ENCODE measurements at places on chromosomes 3 and 15.

GRCh38 chr3:127786353-127787070, 35.8 kb downstream of the MGLL start:
- DNase-seq = peak; percentile 69

- DNase-seq = no peak
Observed at GRCh38 chr3:10347648-10348403, 26.9 kb upstream of the SEC13 start.

DNA sequence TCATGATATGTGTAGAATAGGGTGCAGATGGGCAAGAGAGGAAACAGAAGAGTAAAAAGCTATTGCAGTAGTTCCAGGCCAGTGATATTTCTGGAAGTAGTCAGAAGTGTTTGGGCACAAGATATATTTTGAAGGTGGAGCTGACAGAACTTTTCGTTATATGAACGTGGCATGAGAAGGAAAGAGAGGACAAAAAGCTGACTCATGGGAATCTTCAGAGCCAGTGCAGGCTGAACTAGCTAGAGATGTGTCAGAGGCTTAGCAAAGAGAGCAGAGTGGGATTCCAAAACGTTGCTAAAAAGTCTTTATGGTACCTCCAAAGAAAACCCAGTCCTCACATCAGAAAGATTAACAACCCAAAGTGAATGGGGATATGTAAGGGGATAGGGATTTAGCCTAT, 28.7 kb downstream of the TRIM69 start:
- no peak for DNase-seq

GRCh38 chr3:197181741-197182140, 116.7 kb downstream of the DLG1 start:
- peak; percentile 12 for DNase-seq

DNA sequence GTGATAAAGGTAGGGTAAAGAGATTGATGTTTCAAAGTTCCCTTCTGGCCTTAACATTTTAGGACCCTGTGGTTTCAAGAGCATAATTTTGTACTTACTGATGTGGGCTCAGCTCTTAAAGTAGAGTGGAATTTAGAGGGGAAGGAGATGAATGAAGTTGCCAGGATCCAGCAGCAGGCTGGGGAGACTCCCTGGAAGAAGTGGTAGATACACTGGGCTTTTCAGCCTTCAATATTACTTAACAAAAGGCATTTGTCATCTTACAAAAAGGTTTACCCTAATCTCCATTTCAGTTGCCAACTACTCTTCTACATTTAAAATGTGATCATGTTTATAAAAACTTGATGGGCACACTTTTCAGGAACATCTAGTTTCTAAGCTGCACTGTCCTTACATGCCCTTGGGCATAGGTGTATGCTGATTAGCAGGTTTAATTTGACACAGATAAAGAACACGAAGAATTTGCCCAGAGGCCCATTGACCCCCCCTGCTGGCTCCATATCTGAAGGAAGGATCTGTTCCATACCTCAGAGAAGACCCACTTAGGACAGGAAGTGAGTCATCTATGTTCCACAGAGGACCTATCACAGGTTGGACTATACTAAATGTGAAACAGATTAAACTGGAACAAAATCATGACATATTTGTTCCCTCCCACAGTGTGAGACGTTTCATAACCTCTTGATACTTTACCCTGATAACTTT, 93.0 kb upstream of the LPP start:
- no peak for DNase-seq

GRCh38 chr3:145776782-145777408, 384.1 kb downstream of the PLOD2 start:
- peak; percentile 35 for DNase-seq

DNA sequence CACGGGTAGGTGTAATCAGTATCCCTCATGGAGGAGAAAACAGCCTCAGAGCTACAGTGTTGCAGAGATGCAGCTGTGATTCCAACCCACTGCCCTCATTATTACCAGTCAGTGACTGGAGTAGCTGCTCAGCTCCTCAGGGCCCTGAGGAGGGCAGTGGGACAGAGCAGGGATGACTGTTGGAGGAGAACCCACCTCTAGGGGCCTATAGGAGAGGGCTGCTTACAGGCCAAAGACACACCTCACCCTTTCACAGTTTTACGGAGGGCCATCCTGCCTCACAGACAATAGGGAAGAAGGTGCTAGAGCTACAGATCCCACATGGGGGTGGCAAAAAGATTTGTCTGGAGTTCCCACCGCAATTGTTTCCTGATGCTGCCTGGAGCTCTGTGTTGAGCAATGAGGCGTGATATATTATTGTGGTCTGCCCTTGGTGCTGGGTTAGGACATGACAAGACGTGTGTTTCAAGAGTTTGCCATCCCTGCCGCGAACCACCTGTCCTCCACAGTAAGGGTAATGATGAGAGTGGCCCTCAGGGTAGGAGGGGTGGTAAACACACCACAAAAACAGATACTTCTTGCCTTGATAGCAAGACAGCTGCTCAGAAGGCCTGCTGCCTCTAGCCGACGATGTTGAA, 140.5 kb upstream of the TPM1 start:
- no peak for DNase-seq

- DNase-seq = no peak
Observed at GRCh38 chr15:33119273-33119672, 75.2 kb downstream of the FMN1 start.

DNA sequence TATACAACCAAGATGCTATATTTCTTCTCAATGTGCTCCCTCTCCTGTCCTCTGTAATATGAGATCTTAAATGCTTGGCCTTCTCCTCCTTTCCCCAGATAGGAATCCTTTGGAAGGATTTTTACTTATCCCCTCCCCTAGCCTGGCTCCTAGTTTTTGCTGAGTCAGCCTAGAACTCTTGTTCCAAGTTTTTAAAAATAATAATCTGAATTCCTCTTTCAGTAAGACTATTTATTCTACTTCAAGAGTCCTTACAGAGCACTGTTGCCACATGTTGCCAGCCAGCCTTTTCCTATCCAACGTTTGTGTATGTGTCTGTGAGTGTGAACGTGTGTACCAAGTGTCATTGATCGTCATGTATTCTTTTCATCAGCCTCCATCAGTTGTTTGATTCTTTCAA, 11.0 kb upstream of the KCNMB2 start:
- DNase-seq = no peak

GRCh38 chr3:18295171-18295920, 129.8 kb downstream of the SATB1 start:
- no peak for DNase-seq

GRCh38 chr3:27281671-27282150, 87.5 kb downstream of the NEK10 start:
- DNase-seq = no peak

DNA sequence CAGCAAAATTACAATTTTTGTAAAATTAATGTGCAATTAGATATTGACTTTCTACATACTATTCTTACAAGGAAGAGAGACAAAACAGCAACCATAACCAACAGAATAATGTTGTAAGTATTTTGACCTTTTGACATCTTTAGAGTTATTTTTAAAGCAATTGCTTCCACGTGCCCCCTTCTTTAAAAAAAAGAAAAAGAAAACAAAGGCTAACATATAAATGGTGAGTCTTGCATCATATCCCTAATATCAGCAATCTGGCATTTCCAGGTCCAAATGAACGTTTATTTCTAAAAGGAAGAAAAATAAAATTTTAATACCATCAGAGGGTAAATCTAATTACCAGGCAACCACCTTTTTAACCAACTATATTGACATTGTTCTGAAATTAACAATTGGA, 19.3 kb upstream of the STRIT1 start:
- no peak for DNase-seq

DNA sequence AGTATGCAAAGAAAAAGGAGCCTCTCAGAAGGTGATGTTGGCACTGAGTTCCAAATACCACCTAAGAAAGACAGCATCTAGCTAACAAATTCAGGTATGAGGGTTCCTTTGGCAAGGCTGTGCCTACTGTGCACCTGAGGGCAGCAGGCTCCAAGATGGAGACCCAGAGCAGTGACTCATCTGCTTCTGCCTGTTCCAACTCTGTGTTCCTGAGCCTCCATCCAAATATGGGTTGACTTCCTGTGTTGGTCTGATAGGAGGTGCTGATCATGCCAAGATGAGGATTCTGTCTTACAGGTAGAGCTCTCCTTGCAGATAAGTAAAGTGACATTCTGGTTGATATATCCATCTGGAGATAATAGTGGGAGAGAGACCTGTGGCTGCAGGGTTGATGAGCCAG, 26.0 kb downstream of the SV2B start:
- DNase-seq = no peak

DNA sequence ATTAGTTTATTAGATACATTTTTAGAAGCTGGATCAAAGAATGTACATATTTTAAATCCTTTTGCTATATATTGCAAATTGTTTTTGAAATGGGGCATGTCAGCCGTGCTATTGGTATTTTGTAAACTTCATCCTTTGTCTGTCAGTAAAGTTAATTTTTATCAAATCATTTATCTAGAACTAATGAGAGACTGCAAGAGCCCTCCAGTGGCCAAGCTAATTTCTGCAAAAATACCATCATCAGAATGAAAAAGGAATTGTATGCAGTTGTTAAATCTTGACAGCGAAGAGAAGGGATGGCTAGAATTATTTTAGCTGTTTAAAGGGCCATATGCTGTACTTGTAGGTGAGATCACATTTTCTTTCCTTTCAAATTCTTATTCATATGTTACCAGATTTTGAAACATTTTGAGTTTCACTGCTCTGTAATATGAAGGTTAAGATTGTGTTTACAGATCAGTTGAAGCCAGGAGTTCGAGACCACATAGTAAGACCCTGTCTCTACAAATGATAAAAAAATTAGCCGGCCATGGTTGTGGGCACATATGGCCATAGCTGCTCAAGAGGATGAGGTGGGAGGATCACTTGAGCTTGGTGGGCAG, 8.1 kb upstream of the CLDN11 start:
- peak; percentile 51 for DNase-seq

DNA sequence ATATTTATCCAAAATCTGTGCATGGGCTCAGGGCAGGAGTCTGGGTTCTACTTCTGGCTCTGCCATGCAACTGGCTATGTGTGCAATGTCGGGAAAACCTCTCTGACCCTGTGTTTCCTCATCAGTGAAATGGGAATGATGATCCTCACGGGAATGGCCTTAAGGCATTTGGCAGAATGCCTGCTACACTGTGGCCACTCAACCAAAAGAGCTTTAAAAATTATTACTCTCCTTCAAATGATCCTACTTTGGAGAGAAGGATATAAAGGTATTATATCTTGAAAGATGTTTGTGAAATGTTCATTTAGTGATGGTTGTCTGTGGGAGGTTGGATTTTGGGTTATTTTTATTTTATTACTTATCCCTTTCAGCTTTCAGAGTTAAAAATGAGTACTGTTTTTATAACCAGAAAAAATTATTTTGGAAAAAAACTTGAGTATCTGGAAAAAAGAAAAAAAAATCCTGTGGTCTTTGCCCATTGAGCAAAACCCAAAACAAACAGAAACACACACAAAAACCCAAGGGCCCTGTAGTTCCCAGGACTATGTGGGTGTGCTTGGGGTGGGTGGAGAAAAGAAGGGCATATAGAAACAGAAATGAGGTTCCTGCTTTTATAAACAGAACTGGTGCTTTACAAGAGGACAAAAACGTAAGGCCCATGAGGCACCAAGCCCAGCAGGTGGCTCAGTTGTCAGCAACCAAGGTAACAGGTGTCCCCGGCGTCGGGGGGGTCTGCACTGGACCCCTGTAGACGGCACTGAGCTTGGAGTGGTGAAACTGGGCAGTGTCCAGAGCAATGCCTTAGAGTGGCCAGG, 22.0 kb downstream of the RGMA start:
- no peak for DNase-seq

DNA sequence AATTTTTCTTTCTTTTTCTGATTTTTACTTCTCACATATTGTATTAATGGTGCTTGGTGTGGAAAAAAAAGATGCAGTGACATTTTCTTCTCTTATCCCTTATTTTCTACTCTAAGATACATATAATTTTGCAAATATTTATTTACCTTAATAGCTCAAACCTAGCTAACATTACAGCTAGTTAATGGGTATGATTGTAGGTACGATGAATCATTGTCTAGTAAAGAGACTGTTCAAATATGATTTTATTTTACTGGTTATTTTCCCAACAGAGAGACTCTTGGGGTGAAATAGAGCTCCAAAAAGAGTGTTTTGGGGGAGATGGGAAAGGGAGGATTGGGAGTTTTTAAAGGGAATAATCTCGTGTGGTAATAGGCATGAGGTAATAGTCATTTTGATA, 206.0 kb downstream of the RBMS3 start:
- DNase-seq = no peak

DNA sequence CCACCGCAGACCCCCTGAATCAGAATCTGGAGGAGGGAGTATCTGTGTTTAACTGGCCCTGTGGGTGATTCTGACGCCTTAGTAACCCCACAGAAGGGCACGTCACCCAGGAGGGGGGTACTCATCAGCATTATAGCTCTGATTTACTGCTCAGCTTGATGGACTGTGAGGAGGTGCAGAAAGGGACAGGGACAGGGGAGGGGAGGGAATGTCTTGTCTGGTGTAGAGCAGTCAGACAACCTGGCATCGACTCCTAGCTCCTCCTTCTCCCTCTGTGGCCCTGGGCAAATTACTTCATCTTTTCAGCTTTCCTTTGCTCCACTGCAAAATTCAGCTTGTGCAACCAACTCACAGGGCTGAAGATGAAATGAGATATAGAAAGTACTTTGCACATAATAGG, 42.3 kb upstream of the GLCE start:
- DNase-seq = no peak

GRCh38 chr3:152243301-152243711, 25.4 kb upstream of the MBNL1 start:
- DNase-seq = no peak

DNA sequence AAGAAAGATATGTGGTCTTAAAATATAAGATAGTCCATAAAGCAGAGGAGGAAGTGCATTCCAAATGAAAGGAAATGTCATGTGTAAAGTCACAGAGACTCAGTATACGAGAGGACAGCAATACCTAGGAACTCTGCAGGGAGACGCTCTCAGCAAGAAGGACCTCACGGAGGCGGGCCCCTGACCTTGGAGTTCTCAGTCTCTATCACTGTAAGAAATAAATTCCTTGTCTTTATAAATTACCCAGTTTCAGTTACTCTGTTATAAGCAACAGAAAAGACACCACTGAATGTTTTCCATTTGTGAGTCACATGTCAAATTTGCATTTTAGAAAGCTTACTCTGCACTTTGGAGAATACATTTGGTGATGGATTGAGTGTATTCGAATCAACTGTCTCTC, 140.6 kb downstream of the GBE1 start:
- DNase-seq = no peak

DNA sequence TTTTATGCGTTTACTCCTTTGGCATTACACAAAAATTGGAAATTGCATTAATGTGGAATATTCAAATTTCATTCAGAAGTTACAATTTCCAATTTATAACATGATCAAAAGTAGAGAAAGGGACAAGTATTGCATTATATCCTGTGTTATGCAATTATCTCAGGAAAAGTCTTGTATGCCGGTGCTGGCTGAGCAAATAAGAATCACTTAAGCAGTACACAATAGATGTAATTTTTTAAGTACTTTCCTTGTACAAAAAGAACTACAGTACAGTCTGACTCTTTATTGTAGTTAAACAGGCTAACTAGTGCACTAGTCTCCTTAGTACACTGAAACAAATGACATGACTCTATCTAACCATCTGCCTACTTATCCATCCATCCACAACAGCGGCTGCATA, 493.2 kb upstream of the KCNMB2 start:
- no peak for DNase-seq

Measured in midbrain (tissue), 1 donor.